Left lung (tissue), 14 donors: ENCODE measurements at places on chromosomes 3 and 15. TPM values are rescaled to one million over a fixed set of nuclear protein-coding genes. Genes with fewer than 3 reads are reported as not detected.

DNA sequence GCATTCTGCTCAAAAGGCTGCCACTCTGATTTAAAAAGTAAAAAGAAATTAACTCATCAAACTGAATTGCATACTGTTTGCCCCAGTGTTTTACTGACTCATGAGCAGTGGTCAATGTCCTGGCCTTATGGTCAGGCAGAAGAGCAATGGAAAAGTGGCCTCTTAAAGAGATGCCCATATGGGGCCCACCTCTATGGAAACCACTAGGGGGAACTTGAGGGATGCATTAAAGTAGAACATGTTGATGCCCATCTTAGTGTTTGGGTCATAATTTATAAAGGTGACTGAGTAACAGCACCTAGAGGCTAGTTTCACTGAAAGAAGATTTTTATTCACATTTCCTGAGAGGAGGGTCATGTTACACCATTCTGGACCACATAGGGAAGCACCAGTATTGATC lies 66.5 kb upstream of the RNU6-1 start:
- no peaks in the 10 kb centered on the region for H3K4me1 ChIP-seq
- no peaks in the 10 kb centered on the region for H3K27me3 ChIP-seq
- no peak overlapping the region for H3K27ac ChIP-seq
- no peak overlapping the region for H3K4me3 ChIP-seq

GRCh38 chr15:69096196-69096595 lies 64.2 kb upstream of the GLCE start:
- H3K36me3 ChIP-seq = no peaks in the 10 kb centered on the region
- no peaks in the 10 kb centered on the region for H3K27me3 ChIP-seq
- no peak overlapping the region for H3K4me3 ChIP-seq
- H3K4me1 ChIP-seq = no peaks in the 10 kb centered on the region

DNA sequence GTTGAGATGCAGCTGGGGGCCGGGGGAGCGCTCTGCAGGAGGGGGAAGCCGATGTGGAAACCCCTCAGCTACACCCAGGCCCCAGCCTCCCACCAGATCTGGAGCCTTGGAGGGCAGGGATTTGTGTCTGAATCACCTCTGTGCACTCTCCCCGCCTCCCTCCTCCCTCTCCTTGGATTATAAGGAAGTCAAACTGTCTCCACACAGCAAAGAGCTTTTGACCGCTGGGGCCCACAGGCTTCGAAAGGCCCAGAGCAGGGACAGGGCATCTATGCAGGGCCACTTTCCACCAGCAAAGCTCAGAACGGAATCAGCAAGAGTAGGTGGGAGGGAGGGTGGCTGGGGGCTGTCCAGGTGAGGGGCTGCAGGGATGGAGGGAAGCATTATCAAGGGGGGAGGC lies 68.9 kb downstream of the IQSEC1 start:
- no peaks in the 10 kb centered on the region for H3K27me3 ChIP-seq
- no peak for DNase-seq
- no peak overlapping the region for H3K4me3 ChIP-seq
- H3K36me3 ChIP-seq = no peaks in the 10 kb centered on the region
- H3K27ac ChIP-seq = no peak overlapping the region

The FBXO40 gene
- total RNA-seq = 0.05 TPM

GRCh38 chr3:38645076-38645475 lies 4.4 kb downstream of the SCN5A start:
- no peak for DNase-seq
- no peaks in the 10 kb centered on the region for H3K36me3 ChIP-seq
- H3K27ac ChIP-seq = no peak overlapping the region
- peaks cover 5% of the 10 kb centered on the region for H3K4me1 ChIP-seq

The GOLGA8T gene
- 0.29 TPM for total RNA-seq
